SK-N-SH treated with all-trans-retinoic acid at 6 μM for 48 hours (cell line): ENCODE measurements at places on chromosomes 2 and 18.

DNA sequence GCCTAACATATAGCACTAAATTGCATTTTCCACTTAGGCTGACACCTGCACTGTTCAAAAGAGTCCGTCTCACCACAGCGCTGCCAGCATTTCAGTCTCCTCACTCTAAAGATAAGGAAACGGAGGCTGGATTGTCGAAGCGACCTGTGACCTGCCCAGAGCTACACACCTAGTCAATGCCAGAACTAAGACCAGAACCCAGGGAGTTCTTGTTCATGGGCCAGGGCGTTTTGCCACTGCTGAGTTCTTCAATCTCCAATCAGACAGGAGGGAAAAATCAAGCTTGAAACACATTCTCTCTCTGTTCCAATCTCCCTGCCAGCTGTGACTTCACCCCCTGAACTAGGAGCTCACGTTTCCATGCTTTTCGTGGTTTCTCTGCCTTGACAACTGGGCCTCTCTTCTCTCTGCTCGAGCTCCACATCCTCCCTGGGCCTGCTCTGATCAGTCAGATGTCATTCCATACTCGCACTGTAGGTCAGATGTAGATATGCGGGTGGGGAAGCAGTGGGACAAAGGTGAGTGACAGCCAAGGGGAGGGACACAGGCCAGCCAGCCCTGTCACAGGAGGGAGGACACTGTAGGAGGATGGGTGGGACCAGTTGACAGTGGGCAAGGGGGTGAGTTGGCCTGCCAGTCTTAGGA, 221.1 kb upstream of the SMAD2 start:
- no peak for ATAC-seq

- peak; percentile 80 for ATAC-seq
Measured at GRCh38 chr18:61854578-61855448, 38.0 kb downstream of the RNF152 start.

DNA sequence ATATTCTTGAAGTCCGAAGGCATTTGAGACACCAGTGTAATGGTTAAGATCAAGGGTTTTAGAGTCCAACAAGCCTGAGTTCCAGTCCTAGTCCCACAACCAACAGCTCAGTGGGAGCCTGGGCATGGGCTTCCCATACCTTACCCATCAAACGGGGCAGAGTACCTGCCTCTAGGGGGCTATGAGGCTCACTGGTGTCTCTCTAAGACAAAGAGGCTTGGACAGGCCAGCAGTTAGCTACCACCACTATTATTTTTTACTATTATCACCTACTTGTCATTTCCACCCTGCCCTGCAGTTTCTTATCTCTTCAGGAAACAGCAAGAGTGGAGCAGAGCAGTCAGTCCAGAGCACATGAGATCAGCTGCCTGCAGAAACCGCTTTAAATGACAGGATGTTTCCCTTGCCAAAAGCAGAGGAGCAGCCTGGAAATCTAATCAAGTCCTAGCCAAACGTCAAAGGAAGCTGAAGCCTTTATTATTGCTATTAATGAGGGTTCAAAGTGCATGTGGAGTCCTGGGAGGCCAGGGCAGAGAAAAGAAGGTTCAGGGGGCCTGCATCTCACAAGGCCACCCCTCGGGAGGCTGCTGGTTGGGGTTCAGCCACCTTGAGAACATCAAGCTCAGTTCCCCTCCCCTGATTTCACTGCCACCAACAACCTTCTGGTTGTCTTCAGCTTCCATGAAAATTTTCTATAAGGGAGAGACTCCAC, 66.6 kb downstream of the STPG4 start:
- peak; percentile 76 for ATAC-seq

DNA sequence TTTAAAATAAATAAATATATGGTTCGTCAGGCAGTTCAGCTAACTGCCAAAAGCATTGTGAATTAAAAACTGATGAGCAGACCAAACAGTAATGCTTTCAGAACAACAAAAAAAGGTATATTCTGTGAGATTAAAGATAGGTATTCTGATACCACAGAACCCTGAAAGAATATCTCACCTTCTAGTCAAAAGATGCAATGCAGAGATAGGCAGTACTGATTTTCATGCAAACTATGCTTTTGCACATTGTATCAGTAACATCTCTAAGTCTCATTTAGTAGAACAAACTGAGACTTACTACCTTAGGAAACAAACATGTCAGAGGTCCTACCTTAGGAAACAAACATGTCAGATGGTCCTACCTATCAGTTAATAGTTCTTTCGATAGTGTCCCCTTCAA, 32.4 kb downstream of the CUL3 start:
- no peak for ATAC-seq

DNA sequence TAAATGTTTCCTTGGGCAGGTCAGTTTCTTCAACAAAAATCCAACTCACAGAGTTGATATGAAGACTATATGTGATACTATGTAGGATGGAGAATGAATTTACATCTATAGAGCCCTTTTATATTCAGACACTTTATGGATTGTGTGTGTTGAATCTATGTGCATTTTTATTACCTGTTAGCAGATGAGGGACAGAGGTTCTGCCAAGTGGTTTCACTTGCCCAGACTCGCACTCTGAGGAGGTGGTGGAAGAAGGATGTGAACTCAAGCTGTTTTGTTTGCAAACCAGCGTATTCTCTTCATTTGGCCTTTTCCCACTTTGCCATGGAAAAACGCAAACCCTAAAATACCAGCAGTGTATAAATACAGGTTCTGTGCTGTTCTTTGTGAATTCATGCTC, 237.6 kb downstream of the TDRD15 start:
- ATAC-seq = no peak

GRCh38 chr2:236744281-236744705, 174.7 kb downstream of the ACKR3 start:
- ATAC-seq = peak; percentile 77

DNA sequence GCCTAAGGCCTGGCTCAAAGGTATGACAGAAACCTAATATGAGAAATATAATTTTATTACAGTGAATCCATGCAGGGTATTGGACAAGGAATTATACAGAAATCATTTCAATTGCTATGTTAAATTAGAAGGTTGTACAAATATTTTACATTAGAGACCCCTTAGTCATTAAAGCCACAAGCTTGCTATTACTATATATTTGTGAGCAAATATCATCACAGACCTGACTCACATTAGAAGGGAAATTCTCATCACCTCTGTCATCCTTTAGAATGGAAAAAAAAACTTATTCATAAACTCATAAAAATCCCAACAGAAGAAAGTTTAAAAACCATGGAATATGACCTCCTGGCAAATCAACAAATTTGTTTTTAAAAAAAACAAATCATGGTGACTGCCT, 277.9 kb downstream of the DCC start:
- ATAC-seq = no peak

DNA sequence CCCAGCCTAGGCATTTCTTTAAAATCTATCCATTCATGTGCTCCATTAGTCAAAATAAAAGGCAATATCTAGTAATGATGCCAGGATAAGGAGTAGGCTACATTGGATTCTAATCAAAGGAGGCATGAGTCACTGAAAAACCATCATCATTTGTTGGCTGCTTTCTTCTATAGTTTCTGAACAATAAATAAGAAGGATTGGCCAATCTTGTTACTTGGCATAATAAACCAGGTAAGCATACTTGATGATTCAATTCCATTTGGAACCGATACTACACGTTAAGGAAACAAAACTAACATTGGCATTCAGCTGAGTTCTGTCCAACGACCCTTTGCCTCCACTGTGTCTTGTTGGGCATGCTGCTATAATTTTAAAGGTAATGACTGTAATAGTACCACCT, 27.2 kb downstream of the ATP8B1 start:
- no peak for ATAC-seq

DNA sequence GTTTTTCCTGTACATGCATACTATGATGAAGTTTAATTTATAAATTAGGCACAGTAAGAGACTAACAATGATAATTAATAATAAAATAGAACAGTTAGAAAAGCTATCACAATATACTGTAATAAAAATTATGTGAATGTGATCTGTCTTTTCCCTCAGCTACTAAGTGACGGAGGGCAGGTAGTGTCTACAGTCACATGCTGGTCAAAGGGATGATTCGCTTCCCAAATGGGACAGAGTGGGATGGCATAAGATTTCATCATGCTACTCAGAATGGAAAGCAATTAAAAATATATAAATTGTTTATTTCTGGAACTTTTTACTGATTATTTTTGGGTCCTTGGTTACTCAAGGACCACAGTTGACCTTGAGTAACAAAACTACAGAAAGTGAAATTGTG, 71.5 kb downstream of the DAW1 start:
- ATAC-seq = no peak

GRCh38 chr2:26475832-26476501, 2.0 kb downstream of the OTOF start:
- ATAC-seq = no peak

GRCh38 chr2:97910403-97911205, 85.1 kb downstream of the TMEM131 start:
- ATAC-seq = no peak

DNA sequence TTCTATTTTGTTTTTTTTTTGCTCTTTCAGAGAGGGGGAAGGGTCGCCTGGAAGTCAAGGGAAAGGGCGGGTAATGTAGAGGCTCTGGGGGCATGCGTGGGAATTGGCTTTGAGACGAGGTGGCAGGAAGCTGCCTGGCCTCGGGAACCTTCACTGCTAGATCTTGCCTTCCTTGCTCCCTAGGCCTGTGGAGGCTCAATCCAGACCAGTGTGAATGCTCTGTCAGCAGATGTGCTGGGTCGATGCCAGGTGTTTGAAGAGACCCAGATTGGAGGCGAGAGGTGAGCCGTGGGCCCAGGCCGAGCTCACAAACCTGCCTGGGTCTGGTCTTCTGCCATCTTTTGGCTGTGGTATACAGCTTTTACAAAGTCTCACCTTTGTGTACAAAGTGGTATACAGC, 15.5 kb downstream of the CCT7 start:
- ATAC-seq = no peak

DNA sequence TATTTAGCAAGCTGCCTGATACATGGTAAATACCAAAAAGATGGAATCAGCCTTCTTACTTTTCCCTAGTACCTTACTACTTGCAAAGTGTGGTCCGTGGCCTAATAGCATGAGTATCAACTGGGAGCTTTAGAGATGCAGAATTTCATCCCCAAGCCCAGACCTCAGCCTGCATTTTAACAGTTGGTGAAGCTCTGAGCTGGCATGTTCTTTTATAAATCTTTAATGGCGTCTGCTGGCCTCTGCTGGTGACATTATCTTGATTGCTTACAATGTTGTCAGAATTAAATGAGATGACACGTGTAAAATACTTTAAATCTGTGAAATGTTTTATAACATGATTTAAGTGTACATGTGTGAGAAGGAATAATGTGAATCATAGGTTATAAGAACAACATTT, 115.1 kb upstream of the NOSTRIN start:
- ATAC-seq = peak; percentile 67

- no peak for ATAC-seq
Measured at GRCh38 chr18:67710639-67711038, 194.1 kb upstream of the DSEL start.

DNA sequence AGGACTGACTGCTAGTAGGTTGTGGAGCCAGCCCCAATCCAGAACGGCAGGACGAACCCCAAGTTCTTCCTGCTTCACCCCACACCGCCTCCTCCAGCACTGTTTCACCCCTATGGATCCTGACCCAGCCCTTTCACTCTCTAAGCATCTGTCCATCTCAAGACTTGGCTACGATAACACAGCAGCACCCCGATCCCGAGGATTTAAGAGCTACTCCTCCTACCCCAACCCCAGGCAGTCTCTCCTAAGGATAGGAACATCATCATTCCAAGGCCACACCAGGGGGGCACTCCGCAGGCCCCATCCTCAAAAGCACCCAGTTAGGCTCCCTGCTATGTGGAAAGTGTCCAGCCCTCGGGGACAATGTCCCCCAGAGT, 645 bp downstream of the KCTD18 start:
- ATAC-seq = peak; percentile 51
